Activated CD4-positive, alpha-beta T cell treated with anti-CD3 and anti-CD28 coated beads, Interleukin-2, amount 50 U/mL, for 4 hours (primary cell): ENCODE measurements at places on chromosomes 6 and 20.

- DNase-seq = no peak
Observed at GRCh38 chr6:44559486-44560270, 172.2 kb downstream of the CDC5L start.

DNA sequence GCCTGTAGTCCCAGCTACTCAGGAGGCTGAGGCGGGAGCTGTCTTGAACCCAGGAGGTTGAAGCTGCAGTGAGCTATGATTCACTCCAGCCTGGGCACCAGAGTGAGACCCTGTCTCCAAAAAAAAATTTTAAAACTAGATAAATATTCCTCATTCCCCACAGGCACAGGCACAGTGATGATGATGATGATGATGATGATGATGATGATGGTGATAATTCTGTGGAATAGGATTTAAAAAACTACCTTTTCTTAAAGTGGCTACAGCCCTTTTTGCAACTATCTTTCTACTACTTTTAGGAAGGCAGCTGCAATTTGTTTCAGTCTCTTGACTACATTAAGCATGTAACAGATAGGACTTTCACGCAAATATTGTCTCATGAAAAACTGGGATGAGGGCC lies 76.6 kb upstream of the SCAF8 start:
- DNase-seq = no peak

DNA sequence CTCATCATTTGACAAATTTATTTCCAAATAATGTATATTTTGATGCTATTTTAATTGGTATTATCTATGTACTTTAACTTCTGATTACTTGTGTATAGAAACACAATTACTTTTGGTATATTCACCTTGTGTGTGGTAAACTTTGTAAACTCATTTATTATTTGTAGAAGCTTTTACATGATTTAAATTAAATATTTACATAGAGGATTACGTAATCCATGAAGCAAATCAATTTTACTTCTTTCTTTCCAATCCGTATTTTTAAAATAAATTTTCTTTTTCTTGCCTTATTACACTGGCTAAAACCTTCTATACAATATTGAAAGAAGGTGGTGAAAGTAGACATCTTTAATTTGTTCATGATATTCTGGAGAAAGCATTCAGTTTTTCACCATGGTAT lies 540.2 kb downstream of the MMUT start:
- no peak for DNase-seq

GRCh38 chr6:135014353-135014832 lies 40.2 kb downstream of the HBS1L start:
- DNase-seq = no peak

- DNase-seq = no peak
Observed at GRCh38 chr6:11701573-11701972, 77.0 kb downstream of the ADTRP start.

- no peak for DNase-seq
Observed at GRCh38 chr20:62691487-62691886, 17.1 kb upstream of the NTSR1 start.

- no peak for DNase-seq
Observed at GRCh38 chr6:46000905-46001304, 14.8 kb downstream of the CLIC5 start.

DNA sequence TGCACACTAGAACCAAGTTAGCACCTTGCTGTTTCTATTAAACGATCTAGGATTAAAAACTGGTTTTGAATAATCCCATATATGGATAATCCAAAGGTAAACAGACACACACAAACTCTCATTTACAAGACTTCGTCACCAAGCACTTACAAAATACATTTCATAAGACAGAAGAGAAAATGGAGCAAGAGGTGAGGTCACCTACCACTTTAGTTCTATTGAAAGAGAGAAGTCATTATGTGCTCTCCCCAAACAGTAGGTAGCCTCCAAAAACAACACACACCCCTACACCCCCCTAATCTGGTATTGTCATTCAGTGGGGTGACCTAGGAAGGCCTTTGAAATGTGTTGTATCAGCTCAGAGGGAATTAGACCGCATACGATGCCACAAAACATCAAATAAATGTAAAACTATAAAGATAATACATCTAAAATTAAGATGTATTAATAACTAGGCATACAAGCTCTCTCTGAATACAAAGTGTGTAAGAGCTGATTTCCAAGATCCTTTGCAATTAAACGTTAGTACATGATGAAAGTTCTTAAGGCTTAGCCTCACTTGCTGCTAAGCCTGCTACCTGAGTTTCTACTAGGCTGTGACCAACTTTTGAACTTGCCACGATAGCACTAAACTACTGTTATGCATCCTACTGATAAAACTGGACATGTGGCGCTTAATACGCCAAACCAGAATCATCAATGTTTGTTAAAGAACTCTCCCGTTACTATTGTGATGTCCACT lies 1.6 kb downstream of the SRPK1 start:
- no peak for DNase-seq

DNA sequence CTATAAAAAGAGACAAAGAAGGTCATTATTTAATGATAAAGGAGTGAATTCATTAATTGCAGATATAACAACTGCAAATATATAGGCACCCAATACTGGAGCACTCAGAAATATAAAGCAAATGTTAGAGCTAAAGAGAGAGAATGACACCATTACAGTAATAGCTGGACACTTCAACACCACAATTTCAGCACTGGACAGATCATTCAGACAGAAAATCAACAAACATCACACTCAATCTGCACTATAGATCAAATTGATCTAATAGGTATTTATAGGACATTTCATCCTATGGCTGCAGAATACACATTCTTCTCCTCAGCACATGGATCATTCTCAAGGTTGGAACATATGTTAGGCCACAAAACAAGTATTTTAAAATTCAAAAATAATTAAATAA lies 72.7 kb downstream of the MAP7 start:
- DNase-seq = no peak
